Stimulated activated CD8-positive, alpha-beta memory T cell treated with anti-CD3 and anti-CD28 coated beads, Interleukin-7, amount 100 ng/mL, for 1 hour (primary cell): ENCODE measurements at places on chromosomes 12 and 14.

GRCh38 chr14:98682726-98683125, 589.3 kb downstream of the BCL11B start:
- no peak for DNase-seq

DNA sequence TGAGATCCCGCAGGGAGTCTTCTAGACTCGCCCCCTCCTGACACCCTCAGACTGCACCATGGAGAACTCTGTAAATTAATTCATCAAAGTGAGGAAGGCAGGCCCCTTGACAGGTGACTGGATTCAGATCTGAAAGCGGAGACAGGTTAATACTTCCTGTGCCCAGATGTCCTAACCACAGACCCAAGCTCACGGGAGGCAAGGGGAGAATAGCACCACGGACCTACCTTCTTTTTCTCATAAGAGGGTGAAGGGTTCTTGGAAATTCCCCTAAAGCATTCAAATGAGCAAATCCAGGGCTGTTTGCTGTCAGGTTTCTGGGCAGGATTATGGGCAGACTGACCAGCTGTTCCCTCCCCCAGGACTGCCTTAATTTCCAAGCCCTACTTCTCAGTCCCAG, 170.0 kb downstream of the ZFP36L1 start:
- DNase-seq: no peak

DNA sequence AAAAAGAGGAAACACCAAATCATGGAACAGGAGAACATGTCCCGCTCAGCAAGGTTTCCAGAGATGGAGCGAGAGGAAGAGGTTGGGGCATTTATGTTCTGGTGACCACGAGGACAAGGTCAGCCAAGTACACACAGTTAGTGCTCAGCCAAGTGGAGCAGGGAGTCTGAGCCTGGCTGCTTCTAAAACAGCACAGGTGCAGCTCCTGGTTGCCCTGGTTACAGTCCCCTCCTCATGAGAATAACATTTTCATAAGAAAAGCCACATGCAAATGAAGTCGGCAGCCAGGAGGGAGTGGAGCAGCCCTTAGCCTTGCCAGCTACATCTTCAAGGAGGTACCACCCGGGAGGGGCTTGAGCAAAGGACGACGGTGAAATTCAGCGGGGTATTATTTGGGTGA, 81.8 kb downstream of the NOS1 start:
- DNase-seq: no peak

GRCh38 chr14:64447876-64448670, 17.2 kb upstream of the AKAP5 start:
- no peak for DNase-seq

GRCh38 chr12:93022603-93023340, 93.7 kb upstream of the EEA1 start:
- no peak for DNase-seq

- DNase-seq: no peak
These were observed 11.7 kb downstream of the APOLD1 start for GRCh38 chr12:12796928-12797793.

- no peak for DNase-seq
These were observed 102.1 kb downstream of the TMEM117 start for GRCh38 chr12:43937947-43938346.

- DNase-seq: no peak
These were observed 10.0 kb downstream of the TUBA1B start for GRCh38 chr12:49121047-49121696.

- DNase-seq: no peak
These were observed 1.5 kb upstream of the SRRM4 start for GRCh38 chr12:118979763-118980406.

GRCh38 chr12:32098112-32098511, 8.5 kb upstream of the BICD1 start:
- no peak for DNase-seq

GRCh38 chr14:68247676-68248268, 428.2 kb downstream of the RAD51B start:
- DNase-seq: no peak

- no peak for DNase-seq
These were observed 6.5 kb downstream of the KRT86 start for GRCh38 chr12:52280796-52281560.

DNA sequence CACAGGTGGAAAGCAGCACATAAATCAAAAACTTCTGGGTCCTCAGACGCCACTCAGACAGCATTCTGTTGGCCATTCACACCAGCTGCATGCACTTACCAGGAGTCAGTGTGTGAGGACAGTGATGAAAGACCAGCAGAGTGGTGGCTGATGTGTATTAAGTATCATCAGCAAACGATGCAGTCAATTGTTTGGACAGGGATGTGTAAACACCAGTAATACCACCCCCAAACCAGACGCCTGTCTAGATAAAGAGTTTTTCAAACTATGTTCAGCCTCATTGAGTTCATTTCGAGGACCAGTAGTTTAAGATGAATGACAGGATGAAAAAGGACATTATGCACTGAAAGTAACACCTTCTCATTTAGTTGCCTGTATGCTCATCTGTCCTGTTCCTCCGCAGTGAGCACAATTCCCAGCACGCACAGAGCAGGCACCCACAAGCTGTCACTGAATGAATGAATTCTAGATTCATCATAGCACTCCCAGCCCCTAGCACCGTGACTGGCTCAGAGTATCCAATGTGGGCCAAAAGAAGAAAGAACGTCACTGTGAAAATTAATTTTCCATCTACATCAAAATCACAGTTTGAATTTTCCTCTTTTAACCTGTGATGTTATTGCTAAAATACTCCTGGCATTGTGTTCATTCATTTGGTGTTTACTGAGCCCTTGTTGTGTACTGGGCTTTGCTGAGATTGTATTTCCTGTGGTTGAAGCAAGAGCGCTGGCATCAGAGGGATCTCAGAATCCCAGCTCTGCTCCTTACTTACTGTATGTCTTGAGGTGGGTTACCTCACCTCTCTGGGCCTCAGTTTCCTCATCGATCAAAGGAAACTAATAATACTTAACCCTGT, 124.8 kb upstream of the NOS1 start:
- DNase-seq: no peak

GRCh38 chr12:94193168-94193567, 44.8 kb downstream of the PLXNC1 start:
- DNase-seq: no peak

- no peak for DNase-seq
These were observed 90.5 kb downstream of the SLC2A13 start for GRCh38 chr12:40015345-40015744.
